Tibial nerve (tissue), 4 donors: ENCODE measurements at places on chromosomes 5 and 9.

DNA sequence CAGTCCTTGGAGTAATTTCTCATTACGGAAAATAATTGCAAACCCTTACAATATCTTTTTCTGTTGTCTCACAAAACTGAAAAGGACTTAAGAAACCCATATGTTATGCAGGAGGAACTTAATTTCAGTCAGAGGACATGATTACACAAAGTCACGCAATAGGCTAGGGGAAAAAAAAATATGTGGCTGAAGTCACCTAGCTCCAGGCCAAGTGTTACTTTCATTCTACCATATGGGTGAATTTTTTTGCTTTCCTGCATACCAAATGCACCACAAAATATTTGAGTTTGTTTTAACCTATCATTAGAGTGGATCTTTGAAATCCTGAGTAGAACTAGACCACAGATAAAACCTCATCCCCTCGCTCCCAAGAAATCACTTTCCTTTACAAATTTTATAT lies 523.5 kb downstream of the CAAP1 start:
- no peak for DNase-seq

- no peak for DNase-seq
Measured at GRCh38 chr5:165457859-165458481, 1952.6 kb downstream of the MAT2B start.

DNA sequence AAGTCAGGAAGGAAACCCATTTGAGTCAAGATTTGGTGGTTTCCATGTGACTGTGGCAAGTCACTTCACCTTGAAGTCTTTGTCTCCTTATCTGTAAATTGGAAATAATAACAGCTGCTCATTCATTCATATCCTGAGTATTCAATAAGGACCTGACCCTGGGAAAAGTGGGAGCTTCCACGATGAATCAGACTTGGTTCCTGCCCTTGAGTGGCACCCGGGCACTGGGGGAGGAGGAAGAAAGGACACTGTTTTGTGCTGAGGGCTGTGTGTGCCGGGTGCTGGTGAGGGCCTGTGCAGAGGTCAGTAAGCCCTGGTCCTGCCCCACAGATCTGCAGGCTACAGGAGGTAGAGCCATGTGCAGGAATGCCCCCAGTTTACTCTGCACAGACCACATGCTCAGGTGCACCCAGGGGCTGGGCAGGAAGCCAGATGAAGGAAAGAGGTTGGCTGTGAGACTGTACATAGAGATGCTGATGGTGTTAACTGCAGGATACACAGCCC lies 6.8 kb downstream of the NDST1 start:
- no peak for DNase-seq

GRCh38 chr9:19784136-19784535 lies 4.7 kb downstream of the SLC24A2 start:
- DNase-seq = no peak

DNA sequence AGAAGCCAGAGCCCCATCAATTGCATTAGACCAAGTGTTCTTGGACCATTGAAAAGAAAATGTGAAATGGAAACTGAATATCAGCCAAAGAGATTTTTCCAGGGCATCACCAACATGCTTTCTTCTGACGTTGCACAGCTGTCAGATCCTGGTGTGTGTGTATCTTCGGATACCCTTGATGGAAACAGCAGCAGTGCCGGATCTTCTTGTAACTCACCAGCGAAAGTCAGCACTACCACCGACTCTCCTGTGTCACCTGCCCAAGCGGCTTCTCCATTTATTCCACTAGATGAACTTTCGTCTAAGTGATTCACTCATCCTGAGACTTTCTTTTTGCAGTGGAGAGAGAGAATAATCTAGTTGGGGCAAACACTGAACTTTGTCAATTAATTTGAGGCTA lies 75.7 kb downstream of the PIP5K1B start:
- no peak for DNase-seq

- no peak for DNase-seq
Measured at GRCh38 chr5:84436866-84437265, 52.2 kb upstream of the EDIL3 start.

- no peak for DNase-seq
Measured at GRCh38 chr5:53879708-53880323, 319.4 kb downstream of the NDUFS4 start.

DNA sequence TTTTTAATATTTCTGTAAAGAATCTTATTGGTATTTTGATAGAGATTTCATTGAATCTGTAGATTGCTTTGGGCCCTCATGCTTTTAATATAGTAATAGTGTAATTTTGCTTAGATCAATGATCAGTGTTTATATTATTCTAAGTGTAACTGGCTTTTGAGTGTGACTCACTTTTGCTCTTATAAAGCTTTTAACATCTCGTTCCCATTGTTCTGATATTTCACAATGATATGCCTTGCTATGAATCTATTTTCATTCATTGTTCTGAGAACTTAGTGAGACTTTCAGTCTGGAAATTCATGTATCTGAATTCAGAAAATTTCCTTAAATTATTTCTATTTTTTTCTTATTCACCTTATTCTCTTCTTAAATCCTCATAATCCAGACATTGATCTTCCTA lies 13.5 kb upstream of the MAMDC2 start:
- no peak for DNase-seq
